CD4-positive, alpha-beta T cell treated with Interleukin-17A for 4 hours (primary cell): ENCODE measurements at places on chromosomes 7 and 10.

- DNase-seq: no peak
Measured at GRCh38 chr10:131076356-131076755, 235.2 kb downstream of the TCERG1L start.

GRCh38 chr10:110820321-110820814 is 51.4 kb upstream of the PDCD4 start:
- no peak for DNase-seq

DNA sequence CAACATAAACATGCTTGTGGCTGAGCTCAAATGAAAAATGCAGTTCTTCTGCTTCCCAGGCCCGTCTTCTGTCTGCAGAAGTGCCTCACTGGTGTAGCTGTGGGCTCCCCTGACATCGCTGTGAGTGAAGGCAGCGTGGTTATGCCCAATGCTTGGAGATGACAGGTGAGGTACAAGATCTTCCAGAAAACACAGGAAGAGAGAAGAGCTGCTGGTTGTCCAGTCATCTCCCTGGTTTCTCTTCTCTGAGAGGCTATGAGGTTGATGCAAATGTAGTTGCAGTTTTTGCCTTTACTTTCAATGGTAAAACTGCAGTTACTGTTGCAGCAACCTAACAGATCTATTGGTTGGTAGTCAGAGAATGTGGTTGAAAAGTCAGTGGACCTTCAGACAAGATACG is 223.6 kb downstream of the GATA3 start:
- no peak for DNase-seq

DNA sequence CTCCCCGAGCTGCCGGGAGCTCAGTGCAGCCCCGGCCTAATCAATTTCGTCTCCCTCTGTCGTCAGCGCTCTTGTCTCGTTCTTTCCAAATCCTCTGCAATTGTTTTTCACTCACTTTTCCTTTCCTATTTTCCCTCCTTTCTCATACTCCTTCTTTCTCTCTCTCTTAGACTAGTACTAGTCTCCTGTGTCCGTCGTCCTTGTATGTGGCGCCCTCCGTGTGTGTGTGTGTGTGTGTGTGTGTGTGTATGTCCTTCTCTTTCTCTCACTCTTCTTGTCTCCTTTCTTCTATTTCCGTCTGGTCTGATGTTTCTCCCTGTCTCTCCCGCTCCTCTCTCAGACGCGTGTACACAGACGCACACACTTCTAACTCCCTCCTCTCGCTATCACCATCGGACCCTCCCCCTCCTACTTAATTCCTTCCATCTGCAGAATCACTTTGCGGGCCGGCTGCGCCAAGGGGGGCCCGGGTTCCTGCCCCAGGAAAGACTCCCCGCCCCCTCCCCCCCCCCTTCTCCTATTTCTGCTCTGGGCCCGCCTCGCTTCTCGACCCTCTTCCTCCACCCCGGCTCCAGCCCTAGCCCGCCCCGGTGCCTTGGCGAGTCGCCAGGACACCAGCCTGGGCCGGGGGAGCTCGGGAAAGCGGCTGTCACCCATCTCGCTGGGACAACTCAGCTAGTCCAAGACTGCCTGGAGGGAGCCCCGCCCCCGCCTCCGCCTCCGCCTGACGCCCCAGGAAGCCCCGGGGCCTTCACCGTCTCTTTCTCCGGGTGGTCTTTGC is 743 bp upstream of the ZCCHC24 start:
- DNase-seq: peak; percentile 52

DNA sequence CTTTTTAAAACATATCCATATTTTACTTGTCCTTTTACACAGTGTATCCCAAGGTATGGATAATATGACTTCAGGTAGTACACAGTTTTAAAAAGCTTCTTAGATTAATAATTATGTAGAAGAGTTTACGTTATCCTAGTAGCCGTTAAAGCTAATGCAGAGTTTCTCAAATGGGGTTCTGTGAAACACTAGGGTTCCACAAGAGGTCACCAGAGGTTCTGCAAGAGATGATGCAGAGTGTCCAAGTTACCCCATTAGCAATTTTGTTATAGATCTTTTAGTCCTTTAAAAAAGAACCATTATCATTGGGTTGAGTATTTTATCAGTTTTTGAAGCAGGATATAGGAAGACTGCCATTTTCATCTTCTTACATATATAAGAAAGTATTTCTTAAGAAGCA is 298.9 kb upstream of the HPS1 start:
- no peak for DNase-seq

GRCh38 chr7:91408388-91409154 is 144.3 kb downstream of the FZD1 start:
- no peak for DNase-seq
